ELR (cell line): ENCODE measurements at places on chromosomes 6 and 20.

DNA sequence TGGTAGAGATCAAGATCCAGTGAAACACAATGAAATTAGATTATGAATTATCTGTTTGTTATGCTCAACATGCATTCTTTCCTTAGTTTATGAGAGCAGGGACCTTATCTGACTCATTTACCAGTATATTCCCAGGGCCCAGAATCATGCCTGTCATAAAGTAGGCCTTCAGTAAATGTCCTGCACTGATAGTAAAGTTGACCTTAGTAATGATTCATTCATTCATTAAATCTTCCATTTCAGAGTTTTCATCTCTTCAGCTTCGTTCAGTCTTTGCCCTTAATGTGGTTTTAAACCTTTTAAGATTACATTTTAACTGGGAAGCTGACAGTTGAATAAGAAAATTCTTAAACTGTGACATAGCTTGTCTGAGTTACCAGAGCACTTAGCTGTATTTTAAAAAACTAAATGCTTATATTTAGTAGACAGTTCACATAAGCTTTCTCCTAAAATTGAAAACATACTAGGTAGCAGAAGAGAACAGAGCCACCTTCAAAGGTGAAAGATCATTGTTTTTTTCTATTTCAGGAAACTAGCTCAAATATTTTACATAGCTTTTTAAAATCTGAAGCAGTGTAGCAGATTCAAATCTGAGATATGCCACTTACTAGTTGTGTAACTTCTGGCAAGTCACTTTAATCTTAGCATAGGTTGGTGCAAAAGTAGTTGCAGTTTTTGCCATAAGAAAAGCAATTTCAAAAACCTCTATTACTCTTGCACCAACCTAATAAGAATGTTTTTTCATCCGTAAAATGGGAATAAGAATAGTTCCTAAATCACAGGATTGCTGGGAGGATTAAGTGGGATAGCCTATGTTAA lies 41.4 kb downstream of the MCM8 start:
- DNase-seq, result peak; percentile 65

- no peak for DNase-seq
Measured at GRCh38 chr6:165766026-165766425, 103.0 kb upstream of the PDE10A start.

GRCh38 chr6:104608101-104608500 lies 251.6 kb downstream of the HACE1 start:
- no peak for DNase-seq

- DNase-seq, result no peak
Measured at GRCh38 chr6:26501482-26501986, 1.4 kb downstream of the BTN1A1 start.

GRCh38 chr6:43268782-43269272 lies 25.5 kb downstream of the TTBK1 start:
- no peak for DNase-seq

- no peak for DNase-seq
Measured at GRCh38 chr20:1190847-1191246, 6.1 kb upstream of the TMEM74B start.

GRCh38 chr6:159163901-159164370 lies 5.3 kb upstream of the FNDC1 start:
- no peak for DNase-seq
